ENCODE measurements at places on chromosomes 3 and 15. TPM values are rescaled to one million over a fixed set of nuclear protein-coding genes. Genes with fewer than 3 reads are reported as not detected.

The ZNF660 gene
- 1.6 TPM for total RNA-seq

The GOLGA8J gene
- not detected for total RNA-seq

GRCh38 chr3:182606905-182607504 is 186.3 kb upstream of the ATP11B start:
- DNase-seq, result no peak

GRCh38 chr3:134334901-134335280 is 39.4 kb downstream of the AMOTL2 start:
- DNase-seq, result no peak

DNA sequence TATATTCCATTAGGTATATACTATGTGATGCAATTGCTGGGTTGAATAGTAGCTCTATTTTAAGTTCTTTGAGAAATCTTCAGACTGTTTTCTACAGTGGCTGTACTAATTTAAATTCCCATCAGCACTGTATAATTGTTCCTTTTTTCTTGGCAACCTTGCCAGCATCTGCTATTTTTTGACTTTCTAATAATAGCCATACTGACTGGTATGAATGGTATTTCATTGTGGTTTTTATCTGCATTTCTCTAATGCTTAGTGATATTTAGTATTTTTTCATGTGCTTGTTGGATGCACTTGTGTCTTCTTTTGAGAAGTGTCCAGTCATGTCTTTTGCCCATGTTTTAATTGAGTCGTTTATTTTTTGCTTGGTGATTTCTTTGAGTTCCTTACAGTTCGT is 145.1 kb upstream of the PLSCR5 start:
- no peak for DNase-seq

The EBLN2 gene
- total RNA-seq, result 3.6 TPM

GRCh38 chr3:174873832-174874657 is 14.9 kb downstream of the NAALADL2 start:
- no peak for DNase-seq

The CCDC32 gene
- 27.3 TPM for total RNA-seq

- DNase-seq, result no peak
Observed at GRCh38 chr3:25495304-25495703, 67.2 kb downstream of the RARB start.

GRCh38 chr3:179474480-179474879 is 23.2 kb upstream of the GNB4 start:
- DNase-seq, result no peak

- DNase-seq, result no peak
Observed at GRCh38 chr15:50227076-50227475, 38.5 kb downstream of the HDC start.

- DNase-seq, result no peak
Observed at GRCh38 chr3:136699271-136699828, 52.8 kb downstream of the STAG1 start.

- DNase-seq, result no peak
Observed at GRCh38 chr3:159039286-159039685, 237.4 kb downstream of the MFSD1 start.

DNA sequence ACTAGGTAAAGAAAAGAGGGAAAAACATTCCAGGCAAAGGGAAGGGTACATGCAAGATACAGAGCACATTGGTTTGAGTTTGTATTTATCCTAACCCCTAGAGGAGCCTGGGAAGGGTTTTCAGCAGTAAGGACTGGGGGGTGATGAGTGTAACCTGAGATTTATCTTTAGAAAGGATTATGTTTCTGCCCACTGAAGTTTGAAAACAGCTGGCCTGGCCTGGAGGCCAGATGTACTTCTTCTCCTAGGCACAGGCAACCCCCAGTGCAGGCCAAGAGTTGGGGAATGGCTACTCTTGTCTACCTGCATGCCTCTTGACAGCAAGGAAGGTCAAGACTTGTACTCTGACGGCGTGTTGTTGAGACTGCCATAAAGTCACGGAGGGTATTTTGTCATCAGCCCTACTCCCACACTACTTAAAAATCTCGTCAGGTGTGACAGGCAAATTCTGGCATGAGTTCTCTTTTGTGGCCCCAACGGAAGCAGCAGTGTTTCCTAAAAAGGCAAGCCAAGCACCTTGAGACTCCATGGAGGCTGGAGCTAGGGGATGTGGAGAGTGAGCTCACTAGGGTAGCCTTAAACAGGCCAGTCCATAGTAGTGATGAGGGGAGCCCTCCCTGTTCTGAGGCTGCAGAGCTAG is 241.5 kb upstream of the WNT5A start:
- no peak for DNase-seq

DNA sequence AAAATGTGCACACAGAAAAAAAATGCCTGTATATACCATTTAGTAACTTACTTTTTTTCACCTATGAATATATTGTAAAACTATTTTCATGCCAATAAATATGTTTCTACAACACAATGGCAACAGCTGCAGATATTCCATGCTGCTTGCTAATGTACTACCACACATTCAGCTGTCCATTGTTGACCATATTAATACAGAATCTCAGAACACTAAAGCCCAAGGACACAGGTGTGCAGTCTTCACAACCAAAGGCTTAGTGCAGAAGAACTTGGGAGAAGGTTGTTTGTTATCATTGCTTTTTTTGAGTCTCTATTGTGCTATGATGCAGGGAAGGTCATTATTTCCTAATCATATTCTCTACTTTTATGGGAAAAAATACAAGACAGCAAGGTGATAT is 79.6 kb downstream of the DIPK2A start:
- DNase-seq, result no peak

The MAP2K5 gene
- 17.0 TPM for total RNA-seq

GRCh38 chr15:77030928-77031375 is 36.0 kb downstream of the PSTPIP1 start:
- no peak for DNase-seq

GRCh38 chr3:148903022-148903442 is 37.9 kb downstream of the CPA3 start:
- no peak for DNase-seq

GRCh38 chr3:39415983-39416382 is 9.5 kb downstream of the RPSA start:
- DNase-seq, result peak; percentile 14

The IQCH gene
- 1.3 TPM for total RNA-seq

The MASP1 gene
- total RNA-seq, result not detected

All from activated naive CD8-positive, alpha-beta T cell treated with anti-CD3 and anti-CD28 coated beads for 36 hours (primary cell).